Astrocyte (in vitro differentiated cells and primary cell): ENCODE measurements at places on chromosomes 2 and 18.

DNA sequence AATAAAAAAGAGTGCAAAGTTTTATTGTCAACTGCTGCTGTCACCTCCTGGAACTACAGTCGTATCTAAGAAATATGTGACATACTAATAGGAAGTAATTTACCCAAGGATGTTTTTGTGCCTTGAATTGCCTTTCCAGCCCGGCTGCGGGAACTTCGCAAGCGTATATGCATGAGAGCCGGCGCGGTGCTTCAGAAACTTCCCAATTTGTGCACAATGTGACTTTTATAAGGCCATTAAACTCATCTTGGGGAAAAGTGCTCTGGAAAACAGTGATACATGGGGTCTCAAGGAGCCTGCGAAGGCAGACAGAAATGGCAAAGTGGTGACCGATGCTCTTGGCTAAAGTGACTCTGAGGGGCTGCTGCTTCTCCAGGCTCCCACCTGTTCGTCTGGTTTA, 41.7 kb upstream of the CELF4 start:
- DNase-seq, result no peak

DNA sequence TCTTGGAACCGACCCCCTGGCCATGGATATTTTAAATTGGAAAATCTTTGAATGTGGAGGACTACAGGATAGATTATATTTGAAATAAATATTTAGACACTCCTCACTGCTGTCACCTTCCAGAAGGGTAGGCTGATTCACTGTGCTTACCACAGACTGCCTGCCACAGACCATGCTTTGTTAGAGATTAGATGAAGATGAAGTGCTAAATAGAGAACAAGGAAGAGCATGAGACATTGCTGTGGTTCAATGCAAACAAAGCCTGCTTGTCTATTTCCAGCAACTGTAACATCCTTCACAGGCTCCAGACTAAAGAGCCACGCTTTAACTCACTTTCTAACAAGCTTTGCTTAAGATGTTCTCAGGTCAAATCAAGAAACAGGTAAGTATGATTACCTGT, 81.0 kb upstream of the TMEM17 start:
- peak; percentile 92 for DNase-seq

GRCh38 chr2:75035444-75036353, 77.3 kb downstream of the POLE4 start:
- no peak for DNase-seq

- DNase-seq, result no peak
These were observed 107.6 kb upstream of the OSR1 start for GRCh38 chr2:19465978-19466377.

DNA sequence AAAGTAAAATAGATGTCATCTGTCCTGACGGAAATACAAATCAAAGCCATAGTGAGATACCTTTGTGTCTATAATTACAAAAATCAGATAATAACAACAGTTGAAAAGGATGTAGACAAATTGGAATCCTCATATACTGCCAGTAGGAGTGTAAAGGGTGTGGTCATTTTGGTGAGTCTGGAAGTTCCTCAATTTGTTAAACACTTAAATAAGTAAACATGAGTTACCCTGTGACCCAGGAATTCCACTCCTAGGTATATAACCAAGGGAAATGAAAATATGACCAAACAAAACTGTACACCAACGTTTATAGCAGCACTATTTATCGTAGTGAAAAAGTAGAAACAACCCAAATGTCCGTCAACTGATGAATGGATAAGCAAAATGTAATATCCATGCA, 24.0 kb downstream of the R3HDM1 start:
- no peak for DNase-seq

DNA sequence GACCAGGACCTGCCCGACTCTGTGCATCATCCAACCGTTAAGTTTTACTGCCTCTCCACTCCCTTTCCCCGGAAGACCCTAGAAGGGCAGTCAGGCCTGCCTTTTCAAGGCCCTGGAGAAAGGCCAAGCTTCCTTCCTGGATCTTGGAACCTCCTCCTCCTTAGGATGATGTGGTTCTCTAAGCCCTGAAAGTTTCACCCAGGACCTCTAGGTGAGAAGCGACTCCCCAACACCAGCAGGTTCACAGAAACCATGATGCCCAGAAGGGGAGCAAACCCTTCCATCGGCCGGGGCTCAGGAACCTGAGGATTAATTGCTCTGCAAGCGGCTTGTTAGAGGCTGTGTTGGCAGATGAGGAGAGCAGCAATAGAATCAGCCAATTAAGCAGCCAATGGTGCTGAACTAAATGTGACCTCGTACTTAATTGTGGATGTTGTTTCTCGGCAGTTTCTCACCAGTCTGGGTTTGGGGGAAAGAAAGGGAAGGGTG, 94.2 kb upstream of the FZD7 start:
- DNase-seq, result peak; percentile 48

- DNase-seq, result no peak
These were observed 556.6 kb upstream of the ZNF804A start for GRCh38 chr2:184041777-184042176.

GRCh38 chr2:160628811-160629210, 135.2 kb upstream of the RBMS1 start:
- no peak for DNase-seq

GRCh38 chr2:96353032-96353561, 17.5 kb downstream of the NCAPH start:
- no peak for DNase-seq

DNA sequence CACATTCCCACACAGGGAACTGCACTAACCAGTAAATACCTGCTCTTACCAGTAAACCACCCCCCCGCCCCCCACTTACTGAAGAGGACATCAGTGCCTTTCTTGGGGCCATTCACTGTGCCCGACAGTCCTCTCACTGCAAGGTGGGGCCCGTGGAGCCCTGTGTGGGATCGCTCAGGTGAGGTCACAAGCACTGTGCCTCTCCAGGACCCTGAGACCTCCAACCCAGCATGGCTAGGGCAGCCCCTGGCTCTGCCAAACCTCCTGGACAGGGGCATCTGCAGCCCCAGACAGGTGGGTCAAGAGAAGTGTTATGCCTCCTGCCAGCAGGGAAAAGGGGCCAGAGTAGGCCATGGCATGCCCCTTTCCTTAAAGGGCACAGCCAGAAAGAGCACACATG, 6.7 kb upstream of the NEURL3 start:
- no peak for DNase-seq

DNA sequence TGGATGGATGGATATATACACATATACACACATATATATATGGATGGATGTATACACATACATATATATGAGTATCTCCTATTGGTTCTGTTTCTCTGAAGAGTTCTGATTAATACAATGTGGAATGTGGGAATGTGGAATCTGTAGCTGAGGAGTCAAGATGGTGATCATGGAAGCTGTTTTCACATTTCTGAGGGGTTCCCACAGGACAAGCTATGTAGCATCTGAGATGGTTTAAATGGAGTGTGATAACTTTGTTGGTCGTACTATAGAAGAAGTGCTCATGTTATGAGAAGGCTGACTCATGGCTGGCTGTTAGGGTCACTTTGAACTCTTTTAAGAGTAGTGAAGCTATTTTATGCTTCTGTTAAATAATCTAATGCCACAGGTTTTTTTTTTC, 279.7 kb downstream of the MEIS1 start:
- DNase-seq, result peak; percentile 20

DNA sequence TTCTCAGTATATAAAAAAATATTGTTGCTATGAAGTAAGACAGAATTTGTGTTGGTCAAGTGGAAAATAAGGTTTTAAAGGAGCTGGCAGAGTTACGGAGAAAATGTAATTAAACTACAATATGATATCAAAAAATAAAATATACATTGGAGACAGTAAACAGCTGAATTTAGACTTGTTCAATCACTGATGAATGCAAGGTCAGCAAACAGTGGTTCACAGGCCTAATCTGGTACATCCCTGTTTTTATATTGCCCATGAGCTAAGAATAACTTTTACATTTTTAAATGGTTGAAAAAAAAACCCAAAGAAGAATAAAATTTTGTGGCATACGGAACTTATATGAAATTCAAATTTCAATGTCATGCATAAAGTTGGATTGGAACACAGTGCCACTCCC, 131.0 kb upstream of the TRIB2 start:
- no peak for DNase-seq

DNA sequence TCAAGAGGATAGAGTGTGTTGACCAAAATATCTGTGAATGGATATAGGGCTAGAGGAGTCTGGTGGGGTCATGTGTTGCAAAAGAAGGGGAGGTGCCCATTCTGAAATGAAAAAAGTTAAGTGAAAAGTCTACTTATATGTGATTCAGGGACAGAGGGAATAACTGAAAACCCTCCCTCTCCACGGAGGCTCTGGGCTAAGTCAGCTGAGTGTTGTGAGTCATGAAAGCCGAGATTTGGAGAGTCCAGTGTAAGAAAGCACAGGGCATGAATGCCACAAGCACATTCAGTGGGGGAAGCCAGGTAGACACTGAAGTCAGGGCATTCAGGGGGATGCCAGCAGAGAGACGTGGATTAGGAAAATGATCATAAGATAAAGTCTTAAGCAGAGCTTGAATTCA, 871.9 kb downstream of the TSN start:
- no peak for DNase-seq

DNA sequence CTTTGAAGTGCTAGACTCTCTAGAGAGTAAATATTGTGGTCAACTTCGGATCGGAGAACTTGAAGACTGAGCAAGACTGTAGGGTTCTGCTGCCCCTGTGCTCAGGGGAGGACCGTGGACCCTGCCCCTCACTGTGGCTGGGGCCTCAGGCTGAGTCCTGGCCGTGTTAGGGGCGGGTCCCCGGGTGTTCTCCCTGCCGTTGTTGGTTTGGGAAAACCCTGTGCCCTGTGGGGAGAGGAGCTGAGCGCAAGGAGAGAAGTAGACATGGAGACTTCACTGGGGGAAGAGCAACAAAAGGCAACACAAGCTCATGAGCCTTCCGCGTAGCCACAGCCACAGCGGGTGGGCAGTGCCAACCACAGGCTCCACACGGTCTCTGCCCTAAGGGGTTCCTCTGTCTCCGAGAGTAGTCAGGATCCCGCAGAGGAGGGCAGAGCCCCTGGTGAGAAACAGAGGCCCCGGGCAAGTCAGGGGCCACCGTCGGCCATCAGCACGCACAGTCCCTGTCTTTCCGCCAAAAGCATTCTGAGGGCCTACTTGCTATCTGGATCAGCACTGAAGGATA, 53.1 kb downstream of the NTSR2 start:
- DNase-seq, result no peak

GRCh38 chr2:237214030-237214675, 128.5 kb downstream of the COPS8 start:
- DNase-seq, result no peak

DNA sequence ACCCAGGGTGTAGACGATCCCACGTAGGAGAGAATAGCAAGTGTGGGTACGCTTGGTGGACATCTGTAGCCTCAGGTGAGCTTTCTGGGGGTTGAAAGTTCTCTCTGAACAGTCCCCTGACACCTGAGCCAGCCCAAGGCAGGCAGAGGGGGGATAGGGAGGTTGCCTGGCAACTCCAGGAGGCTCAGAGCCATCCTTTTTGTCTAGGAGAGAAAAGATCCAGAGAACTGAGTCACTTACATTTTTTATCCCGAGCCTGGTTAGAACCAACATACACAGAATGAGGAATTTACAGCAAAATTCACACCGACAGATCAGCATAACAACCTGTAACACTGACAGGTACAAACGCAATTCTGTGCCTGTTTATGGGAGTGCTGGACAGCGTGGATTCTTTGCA, 113.2 kb downstream of the SH3BP4 start:
- no peak for DNase-seq

- no peak for DNase-seq
These were observed at the start of gene THSD7B for GRCh38 chr2:136765256-136766072. Gene THSD7B, plus strand, starts transcription at chr2:136765545. Its CDS starts 116,634 bp downstream, at chr2:136882179.

- DNase-seq, result peak; percentile 72
These were observed 20.5 kb upstream of the IL1RL2 start for GRCh38 chr2:102166189-102166845.

DNA sequence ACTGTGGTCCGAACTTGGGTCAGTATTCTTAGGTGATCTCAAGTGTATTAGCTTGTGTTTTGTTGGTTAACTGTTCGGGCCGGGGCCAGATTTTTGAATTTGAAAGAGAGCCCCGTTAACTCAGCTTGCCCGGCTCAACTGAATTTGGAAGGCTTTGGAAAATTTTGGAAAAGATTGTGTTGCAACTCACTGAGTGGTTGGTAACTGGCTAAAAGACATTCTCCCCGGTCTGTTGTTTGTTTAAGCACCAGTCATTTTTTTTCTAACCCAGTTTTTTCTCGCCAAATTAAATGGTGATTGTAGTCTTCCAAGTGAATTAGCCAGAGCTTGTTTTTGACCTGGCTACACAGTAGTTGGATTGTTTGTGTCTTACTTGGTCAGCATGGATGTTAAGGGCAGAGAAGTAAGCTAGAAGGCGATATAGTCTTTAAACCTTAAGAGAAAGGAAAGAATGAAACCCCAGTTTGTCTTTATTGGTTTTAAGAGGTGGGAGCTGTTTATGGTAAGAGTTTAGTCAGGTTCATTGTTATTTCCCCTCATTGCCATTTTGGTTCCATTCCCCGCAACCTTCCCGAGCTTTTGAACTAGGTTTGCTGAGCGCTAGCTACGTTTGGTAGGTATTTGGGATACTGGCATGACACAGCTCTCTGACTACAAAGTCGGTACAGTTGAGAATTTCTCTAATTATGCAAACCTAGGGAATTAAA, 2.4 kb downstream of the MAP4K4 start:
- no peak for DNase-seq

- DNase-seq, result peak; percentile 40
These were observed at the start of gene FKBP1B for GRCh38 chr2:24049485-24050021. Gene FKBP1B, plus strand, starts transcription at chr2:24049741. Its CDS starts 109 bp downstream, at chr2:24049850.

DNA sequence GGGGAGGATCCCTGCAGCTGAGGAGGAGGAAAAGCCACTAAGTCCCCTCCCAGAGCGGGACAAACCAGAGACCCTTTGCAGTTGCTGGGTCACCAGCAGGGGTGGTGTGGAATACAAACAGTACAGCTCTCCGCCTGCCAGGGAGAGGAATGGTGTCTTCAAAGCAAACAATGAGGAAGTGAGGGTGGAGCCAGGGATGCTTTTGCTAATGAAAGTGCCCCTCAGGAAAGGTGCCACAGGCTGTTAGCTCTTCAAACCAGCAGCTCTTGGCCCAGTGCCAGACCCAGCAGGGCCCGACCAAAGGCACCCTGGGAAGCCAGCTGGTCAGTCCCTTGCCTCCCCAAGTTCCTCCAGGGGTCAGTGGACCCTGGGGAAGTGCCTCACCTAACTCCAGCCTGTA, 102.8 kb downstream of the HIBCH start:
- no peak for DNase-seq

- DNase-seq, result peak; percentile 82
These were observed 221.6 kb downstream of the LPIN1 start for GRCh38 chr2:11967946-11968465.

GRCh38 chr2:41579806-41580205, 468.0 kb upstream of the PKDCC start:
- DNase-seq, result no peak

GRCh38 chr2:118388771-118389170, 300.5 kb downstream of the INSIG2 start:
- DNase-seq, result peak; percentile 54
